ENCODE measurements at places on chromosomes 7 and 10.

DNA sequence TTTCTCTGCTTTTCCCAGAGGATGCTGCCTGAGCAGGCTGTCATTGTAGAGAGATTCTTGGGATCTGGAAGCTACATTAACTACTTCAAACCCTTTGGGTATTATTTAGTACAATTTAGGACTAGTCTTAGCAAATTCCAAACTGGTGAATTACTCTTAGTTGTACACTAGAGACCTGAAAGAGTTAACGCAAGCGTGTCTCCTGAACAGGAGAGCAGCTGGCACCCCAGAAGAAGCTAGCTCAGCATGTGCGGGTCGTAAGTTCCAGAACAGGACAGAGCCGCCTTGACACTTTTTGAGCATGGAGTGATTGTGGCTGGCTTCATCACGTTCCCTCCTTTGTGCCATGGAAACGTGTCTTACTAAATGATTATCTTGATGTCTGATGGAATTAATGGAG lies 495.7 kb upstream of the TPK1 start:
- no peak for DNase-seq

DNA sequence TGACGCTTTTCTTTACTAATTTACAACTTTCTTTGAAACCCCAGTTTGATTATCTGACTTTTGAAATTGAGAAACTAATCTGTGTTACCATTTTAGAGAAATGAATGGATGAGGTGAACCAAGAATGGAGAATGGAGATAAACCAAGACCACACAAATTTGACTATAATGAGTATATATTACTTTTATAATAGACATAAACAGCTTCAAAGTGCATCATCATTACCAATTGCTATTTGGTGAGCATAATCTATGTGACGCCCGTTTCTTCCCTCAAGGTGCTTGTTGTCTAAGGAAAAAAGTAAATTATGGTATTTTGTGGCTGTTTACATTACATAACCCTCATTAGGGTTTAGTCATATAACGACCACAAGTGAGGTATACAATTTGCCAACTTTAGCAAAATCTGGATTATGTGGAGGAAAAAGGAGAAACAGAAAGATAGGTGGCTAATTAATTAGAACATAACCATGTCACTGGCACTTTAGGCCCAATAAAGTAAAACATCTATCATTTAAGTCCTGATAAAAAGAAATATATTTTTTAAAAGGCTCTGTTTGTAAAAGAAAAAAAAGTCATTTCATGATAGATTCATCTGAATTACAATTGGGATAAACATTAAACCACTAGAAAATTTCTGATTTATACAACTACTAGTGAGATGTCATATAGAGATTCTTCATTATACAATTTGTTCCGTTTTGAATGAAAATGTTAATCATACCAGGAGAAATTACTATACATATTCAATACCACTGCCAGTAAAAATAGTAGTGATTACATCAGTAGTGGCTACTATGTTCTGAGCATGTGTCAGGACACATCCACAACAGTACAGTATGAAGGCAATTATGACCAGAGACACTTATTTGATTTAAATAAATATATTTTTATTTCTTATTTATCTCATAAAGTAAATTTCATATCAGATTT lies 118.2 kb upstream of the FAM133B start:
- no peak for DNase-seq

- no peak for DNase-seq
These were observed 145.8 kb downstream of the FRMD4A start for GRCh38 chr10:14184841-14185315.

- peak; percentile 60 for DNase-seq
These were observed 608.1 kb downstream of the TYW1 start for GRCh38 chr7:67604461-67605386.

GRCh38 chr10:46530249-46531186 lies 25.9 kb downstream of the GPRIN2 start:
- DNase-seq, result no peak

DNA sequence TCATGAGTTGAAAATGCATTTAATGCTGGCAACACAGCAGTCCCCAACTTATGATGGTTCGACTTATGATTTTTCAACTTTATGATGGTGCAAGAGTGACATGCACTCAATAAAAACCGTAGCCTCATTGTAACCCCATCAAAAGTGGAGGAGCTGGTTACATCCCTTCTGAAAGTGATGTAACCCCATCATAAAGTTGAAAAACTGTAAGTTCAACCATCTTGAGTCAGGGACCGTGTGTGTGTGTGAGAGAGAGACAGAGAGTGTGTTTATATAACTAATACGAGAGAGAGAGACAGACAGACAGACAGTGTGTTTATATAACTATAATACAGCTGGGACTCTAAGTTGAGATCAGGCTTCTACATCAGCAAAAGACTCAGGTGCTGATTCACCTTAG lies 21.0 kb downstream of the ANXA11 start:
- no peak for DNase-seq

GRCh38 chr10:114684822-114685209 lies 26.7 kb upstream of the ABLIM1 start:
- no peak for DNase-seq

- no peak for DNase-seq
These were observed 4.7 kb downstream of the ZNF775 start for GRCh38 chr7:150383710-150384397.

DNA sequence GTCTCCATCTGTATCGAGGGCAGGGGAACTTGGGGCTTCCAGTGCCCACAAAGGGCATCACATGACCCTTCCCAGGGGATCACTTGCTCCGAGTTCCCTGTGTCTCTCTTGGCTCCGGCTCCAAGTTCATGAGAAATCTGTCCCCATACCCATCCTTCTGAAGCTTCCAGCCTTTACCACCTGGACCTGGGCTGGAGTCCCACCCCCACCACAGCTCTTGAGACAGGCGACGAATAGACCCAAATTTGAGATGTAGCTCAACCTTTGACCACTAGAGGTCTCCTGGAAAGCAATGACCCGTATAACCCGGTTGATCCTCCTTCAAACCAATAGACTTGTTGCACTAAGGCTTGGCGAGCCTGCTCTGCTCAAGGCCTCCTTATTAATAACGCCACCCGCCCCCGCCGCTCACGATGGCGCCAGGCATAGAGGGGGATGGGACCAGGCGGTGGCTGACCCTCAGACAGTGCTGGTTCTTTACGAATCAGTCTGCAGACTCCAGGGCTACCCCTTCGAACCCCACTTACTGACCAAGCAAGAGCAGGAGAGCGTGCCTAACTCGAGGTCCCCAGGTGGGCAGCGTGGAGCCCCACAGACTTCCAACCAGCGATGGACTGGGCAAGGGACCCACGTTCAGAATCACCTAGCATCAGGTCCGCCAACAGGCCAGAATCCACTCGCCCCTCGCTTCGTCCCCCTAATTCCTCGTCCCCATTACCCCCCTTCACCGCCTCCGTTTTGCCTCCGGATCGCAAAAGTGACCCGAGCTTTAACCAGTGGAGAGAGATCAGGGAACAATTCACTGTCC lies 4.4 kb upstream of the ARID5B start:
- DNase-seq, result peak; percentile 78

DNA sequence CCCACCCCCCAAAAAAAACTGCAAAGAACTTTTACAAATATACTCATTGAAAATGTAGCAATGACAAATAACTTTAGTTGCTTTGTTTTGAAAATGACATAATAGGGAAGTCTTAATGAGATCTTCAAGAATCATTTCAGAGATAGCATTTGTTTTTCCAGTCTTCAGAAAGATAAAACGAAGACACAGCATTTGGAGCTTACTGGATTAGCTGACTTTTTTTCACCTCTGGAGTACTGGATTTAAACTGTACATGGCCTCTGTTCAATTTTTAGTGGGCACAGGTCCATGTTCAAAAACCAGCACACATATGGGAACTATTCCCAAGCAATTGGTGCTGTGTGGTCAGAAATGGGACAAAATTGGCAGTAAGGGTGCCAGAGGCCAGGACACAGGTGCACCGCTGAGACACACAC lies 3.9 kb downstream of the RAB11FIP2 start:
- DNase-seq, result peak; percentile 18

GRCh38 chr7:149772241-149772955 lies 990 bp downstream of the ZNF467 start:
- peak; percentile 72 for DNase-seq

DNA sequence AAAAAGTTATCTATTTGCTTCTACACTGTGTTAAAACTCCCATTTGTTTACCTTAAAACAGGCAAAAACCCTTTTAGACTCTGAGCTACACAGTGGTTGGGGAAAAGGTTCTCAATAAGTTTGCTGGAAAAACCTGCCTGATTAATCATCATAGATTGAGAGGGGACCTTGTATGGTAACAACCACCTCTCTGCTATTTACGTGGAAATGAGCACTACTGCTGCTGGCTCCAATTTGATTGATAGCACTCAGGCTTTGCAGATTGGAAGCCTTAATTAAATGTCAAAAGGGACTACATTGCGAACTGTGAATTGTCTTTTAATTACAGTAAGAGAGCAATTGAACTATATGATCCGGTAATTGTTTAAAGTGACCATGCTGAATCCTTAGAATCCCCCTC lies 119.0 kb upstream of the IMMP2L start:
- DNase-seq, result no peak

DNA sequence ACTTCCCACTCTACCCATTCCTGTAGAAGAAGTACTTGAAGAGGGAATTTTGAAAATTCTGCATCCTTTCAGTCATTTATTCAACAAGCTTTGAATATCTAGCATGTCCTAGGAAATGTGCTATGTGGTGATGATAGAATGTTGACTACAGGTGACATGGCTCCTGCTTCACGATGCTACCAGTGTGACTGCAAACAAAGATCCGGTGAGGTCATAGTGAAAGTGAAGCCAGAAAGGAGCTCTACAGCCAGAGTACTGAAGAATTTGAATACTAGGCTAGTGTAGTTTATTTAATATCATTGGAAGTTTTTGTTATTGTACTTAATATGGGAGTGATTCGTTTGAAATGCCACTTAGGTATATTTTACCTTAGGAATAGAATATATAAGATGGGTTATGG lies 348.1 kb downstream of the TFEC start:
- DNase-seq, result peak; percentile 11

GRCh38 chr10:61081301-61081700 lies 137.3 kb upstream of the RHOBTB1 start:
- DNase-seq, result no peak

DNA sequence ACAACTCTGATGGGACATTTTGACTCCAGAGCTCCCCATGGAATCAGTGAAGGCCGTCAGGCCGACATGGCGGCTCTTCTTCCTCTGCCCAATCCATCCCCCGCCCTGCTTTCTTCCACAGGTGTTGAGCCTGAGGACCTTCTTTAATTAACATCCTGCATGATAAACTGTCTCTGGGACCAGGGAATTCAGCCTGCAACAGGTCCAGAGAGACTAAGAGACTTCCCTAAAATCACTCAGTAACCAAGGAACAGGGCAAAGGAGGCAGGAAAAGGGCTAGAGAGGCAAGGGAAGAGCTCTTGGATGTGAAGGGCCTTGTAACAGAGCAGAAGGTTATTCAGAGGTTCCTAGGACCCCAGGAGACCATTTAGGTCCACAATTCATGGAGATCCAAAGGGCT lies 6.0 kb upstream of the PDLIM1 start:
- no peak for DNase-seq

DNA sequence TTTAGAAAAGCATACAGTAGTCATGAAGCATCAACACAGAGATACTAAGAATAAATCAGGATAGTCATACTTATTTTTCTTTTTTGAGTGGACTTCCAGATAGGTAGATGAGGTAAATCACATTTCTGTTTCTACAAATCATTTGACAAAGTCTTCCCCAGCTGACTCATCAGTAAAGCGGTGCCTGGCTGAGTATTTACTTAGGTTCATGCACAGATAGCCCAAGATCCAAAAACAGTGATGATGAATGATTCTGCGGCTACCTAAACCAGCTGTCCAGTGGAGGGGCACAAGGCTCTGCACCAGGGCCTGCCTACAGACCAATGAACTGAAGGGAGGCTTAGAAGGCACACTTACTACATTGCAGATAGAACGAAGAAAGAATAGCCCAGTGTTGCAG lies 113.1 kb downstream of the PARP12 start:
- DNase-seq, result no peak

- DNase-seq, result no peak
These were observed 158.2 kb upstream of the FOXK1 start for GRCh38 chr7:4523873-4524272.

DNA sequence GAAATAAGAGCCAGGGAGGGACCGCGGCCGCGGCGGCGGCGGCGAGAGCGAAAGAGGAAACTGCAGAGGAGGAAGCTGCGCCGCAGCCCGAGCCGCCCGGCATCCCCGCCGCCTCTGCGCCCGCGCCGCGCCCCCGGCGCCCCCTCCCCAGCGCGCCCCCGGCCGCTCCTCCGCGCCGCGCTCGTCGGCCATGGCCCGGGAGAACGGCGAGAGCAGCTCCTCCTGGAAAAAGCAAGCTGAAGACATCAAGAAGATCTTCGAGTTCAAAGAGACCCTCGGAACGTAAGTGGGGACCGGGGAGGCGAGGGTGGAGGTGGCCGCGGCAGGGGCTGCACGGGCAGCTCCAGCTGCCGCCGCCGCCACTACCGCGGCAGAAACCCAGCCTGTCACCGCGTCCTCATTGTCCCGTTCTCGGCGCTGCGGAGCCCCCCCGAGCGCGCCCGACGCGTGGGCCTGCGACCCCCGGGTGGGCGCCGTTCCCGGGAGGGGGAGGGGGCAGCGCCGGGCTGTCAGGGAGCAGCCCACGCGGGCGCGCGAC lies 351 bp downstream of the CAMK1D start:
- no peak for DNase-seq

DNA sequence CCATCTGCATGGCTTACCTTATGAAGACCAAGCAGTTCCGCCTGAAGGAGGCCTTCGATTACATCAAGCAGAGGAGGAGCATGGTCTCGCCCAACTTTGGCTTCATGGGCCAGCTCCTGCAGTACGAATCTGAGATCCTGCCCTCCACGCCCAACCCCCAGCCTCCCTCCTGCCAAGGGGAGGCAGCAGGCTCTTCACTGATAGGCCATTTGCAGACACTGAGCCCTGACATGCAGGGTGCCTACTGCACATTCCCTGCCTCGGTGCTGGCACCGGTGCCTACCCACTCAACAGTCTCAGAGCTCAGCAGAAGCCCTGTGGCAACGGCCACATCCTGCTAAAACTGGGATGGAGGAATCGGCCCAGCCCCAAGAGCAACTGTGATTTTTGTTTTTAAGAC lies 12.4 kb downstream of the DUSP5 start:
- DNase-seq, result no peak

- DNase-seq, result no peak
These were observed 5.4 kb downstream of the ARHGAP21 start for GRCh38 chr10:24718031-24718855.

GRCh38 chr7:84548366-84549365 lies 354.1 kb upstream of the SEMA3A start:
- no peak for DNase-seq

GRCh38 chr7:26553128-26553527 lies 261.5 kb downstream of the SNX10 start:
- DNase-seq, result no peak
